ENCODE measurements at places on chromosomes 11 and 22.

- no peak for DNase-seq
Measured at GRCh38 chr11:106160494-106160893, 83.0 kb downstream of the AASDHPPT start.

GRCh38 chr11:17257196-17257595, 19.3 kb upstream of the NUCB2 start:
- DNase-seq: no peak

DNA sequence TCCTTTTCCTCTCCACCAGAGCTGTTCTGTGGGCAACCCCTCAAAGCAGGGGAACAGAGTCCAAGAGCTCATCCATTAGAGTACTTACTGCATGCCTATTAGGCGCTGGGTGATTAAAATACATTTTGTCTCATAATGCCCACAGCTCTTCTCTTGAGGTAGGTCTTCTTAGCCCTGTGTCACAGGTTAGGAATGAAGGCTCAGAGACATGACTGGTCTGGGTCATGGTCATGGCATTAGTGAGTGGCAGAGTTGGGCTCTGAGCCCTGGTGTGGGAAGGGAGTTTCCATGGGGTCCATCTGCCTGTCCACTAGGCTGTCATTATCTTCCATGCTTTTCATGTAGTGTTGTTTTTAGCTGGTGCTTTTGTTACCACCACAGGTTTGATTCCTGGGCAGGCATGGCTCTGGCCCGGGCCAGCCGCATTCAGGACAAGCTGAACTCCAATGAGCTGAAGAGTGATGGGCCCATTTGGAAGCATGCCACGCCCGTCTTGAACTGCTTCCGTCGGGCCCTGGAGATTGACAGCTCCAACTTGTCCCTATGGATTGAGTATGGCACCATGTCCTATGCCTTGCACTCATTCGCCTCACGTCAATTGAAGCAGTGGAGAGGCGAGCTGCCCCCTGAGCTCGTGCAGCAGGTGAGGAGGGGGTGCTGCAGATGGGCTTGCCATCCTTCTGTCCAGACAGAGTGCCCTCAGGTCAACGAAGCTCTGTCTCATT, 76.1 kb downstream of the CABIN1 start:
- DNase-seq: no peak

DNA sequence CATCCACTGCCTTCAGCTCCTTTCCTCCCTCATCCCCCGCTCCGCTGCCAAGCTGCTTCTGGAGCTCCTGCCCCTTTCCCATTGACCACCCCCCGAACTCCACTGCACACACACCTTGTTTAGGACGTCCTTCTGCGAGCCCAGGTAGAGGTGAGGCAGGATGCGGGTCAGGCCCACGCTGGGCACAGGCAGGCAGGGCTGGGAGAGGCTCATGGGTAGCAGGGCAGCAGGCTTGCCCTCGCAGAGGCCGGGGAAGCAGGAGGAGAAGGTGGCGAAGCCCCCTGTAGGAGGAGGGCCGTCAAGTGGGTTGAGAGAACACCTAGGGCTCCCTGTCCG, 13.3 kb downstream of the DUSP8 start:
- DNase-seq: no peak

- DNase-seq: no peak
Measured at GRCh38 chr22:16970446-16970845, 37.6 kb downstream of the GAB4 start.
